Stimulated activated CD8-positive, alpha-beta memory T cell treated with anti-CD3 and anti-CD28 coated beads, Interleukin-15, amount 100 ng/mL, for 24 hours (primary cell): ENCODE measurements at places on chromosomes 12 and 14.

DNA sequence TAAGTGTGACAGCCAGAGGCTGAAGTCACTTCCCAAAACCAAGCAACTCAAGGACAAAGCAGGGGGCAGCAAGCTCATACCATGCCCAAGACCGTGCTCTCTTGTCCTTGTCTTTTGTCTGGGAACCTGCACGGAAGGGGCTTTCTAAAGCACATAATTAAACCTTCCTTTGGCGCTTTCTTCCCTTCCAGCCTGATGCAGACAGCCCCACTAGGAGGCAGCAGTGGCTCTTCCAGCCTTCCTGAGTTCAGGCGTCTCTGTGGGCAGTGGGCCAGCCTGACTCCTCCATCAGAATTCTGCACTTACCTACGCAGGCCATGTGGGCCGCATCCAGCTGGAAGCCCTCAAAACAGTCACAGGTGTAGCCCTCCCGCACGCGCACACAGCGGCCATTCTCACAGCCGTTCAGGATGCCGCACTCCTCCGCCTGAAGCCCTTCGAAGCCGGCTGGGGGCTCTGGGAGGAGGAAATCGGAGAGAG is 7.6 kb downstream of the ISCA2 start:
- no peak for DNase-seq

- DNase-seq: no peak
Observed at GRCh38 chr12:115519359-115519758, 758.1 kb downstream of the MED13L start.

DNA sequence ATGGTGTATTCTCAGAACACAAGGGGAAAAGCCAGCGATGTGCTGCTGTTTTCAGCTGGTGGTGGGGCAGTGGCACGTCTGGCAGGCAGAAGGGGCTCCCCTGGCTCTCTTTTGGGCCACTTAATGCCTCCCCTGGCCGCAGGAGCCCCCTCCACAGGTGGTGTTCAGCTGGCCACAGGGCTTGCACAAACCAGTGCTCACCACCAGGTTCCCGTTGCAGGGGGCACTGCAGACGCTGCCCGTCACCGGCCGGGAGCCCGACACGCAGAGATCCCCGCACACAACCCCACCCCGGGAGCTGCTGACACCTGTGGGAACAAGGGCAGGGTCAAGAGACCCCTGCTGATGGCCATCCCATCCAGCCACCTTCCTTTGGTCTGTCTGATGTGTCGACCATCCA is 6.7 kb downstream of the KRT83 start:
- no peak for DNase-seq

DNA sequence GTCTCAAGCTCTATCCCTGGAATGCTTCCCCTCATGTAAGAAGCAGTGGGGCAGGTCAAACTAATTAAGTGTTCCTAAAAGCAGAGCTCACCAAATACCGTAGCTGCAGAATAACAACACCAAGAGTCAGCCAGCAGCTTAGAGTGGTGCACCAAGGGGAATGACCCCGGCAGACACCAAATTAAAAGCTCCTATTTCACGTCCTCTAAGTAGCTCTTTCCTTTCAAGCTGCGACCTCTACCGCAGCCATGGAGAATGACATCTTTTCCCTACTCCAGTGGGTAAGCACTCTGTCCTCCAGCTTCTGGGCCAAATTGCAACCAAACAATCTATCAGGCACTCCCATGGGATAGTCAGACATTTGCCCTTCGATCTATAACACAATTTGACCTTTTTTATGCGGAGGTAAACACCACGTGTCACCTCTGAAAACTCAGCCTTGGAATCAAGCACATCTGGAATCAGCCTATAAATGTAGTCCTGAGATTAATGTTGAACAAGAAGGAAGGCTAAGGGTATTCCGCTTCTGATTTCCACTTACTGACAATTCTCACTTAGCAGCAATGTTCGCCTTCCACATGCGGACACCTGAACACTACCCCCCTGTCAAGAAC is 67.6 kb upstream of the CDKN3 start:
- DNase-seq: no peak

- DNase-seq: peak; percentile 28
Observed at GRCh38 chr12:29552324-29552927, 54.9 kb upstream of the OVCH1 start.

DNA sequence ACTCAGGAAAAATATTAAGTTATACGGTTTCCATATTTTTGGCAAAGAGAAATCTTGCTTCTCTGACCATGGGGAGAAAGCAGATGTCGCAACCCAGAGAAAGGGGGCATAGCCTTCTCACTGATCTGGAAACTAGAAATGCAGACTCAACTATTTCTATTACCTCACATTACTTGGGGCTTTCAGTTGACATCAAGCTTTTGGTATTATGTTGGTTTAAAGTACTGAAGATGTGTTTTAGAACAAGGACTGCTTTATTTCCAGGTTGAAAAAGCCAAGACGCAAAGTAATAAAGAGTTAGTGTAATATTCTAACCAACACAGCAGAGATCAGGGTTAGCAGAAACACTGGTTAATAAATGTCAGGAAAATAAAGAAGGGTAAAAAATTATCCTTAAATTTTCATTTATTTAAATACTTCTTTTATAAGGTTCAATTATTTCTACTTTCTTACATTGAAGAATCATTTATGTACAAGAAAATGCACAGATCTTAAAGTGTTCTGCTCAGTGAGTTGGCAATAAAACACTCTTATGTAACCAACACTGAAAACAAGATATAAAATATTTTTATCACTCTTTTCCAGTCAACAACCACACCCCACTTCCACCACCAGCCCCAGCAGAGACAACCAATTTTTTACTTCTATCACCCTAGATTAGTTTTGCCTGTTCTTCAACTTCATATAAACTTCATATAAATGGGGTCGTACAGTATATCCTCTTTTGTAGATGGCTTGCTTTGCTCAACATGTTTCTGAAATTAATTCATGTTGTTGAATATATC is 26.0 kb downstream of the DCP1B start:
- DNase-seq: no peak

- no peak for DNase-seq
Observed at GRCh38 chr12:106071686-106072085, 67.1 kb downstream of the NUAK1 start.

GRCh38 chr12:109912855-109913321 is 12.8 kb downstream of the TCHP start:
- DNase-seq: no peak

DNA sequence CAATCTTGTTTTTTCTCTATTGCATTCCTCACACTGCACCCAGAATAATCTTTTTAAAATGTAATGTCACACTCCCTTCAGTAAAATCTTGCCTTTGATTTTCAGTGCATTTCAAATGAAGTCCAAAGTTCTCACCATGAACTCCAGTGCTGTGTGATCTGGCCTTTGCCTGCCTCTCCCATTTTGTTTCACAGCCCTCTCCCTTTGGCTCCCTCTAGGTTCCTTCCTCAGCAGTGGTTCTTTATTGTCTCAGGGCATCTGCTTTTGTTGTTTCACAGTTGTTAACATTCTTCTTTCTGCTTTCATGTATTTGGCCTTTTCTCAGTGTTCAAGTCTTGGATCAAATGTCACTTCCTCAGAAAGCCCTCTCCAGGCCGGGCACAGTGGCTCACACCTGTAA is 84.5 kb upstream of the AMN1 start:
- no peak for DNase-seq

DNA sequence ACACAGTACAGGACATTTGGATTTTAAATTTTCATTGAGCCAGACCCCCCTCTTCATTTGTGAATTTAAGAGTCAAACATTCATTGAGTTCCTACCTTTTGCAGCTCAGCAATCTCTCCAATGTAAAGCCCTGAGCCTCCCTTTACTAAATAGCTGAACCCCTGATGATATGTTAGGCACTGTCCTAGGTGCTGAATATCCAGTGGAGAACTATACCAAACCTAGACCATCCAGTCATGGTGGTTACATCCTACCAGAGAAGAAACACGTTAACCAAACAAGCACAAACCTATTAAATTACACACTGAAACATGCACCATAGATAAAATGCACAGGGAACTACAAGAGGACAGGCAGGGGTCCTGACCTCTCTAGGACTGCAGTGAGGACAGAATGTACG is 1585.3 kb upstream of the TMEM132C start:
- no peak for DNase-seq

GRCh38 chr12:121172145-121172544 is 37.8 kb upstream of the P2RX4 start:
- DNase-seq: no peak

DNA sequence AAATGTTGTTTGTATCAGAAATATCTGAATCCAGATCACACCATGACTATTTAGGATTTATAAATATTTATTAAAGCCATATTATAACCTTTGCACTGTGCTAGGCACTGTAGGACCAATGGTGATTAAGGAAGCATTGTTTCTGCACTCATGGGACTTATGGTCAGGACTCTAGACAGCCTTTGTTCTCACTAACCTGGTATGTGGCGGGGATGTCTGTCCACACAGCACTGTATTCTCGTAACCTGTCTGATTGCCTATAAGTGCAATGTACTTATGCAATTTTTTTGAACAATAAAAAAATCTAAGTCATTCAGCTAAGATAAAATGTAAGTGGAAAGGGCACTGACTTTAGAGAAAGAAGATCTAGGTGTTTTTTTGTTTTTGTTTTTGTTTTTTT is 6.7 kb upstream of the SSPN start:
- no peak for DNase-seq

- DNase-seq: no peak
Observed at GRCh38 chr14:105049753-105050550, 15.3 kb downstream of the GPR132 start.

DNA sequence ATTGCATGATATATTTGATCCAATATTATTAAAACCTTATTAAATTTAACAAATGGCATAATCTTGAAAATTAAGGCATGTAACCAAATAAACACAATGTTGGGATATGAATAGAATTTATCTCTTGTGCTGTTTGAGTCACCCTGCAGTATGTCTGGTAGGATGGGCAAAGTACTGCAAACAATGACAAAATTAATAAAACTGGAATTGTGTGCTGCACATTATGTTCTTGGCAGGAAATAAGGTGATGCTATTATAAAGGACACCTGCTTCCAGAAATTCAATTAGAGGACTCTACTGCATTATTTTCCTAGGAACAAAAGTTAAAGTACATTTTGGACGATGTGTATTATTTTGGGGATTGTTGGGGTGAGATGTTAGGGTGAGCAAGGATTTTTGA is 132.7 kb downstream of the PPFIA2 start:
- no peak for DNase-seq

- DNase-seq: no peak
Observed at GRCh38 chr14:62776300-62776699, 269.0 kb downstream of the KCNH5 start.

- no peak for DNase-seq
Observed at GRCh38 chr12:40224439-40225291, at the start of gene LRRK2. Gene LRRK2, plus strand, starts transcription at chr12:40224997. Its CDS starts 135 bp downstream, at chr12:40225132.

GRCh38 chr12:48296586-48297282 is 54.0 kb downstream of the ZNF641 start:
- DNase-seq: no peak

DNA sequence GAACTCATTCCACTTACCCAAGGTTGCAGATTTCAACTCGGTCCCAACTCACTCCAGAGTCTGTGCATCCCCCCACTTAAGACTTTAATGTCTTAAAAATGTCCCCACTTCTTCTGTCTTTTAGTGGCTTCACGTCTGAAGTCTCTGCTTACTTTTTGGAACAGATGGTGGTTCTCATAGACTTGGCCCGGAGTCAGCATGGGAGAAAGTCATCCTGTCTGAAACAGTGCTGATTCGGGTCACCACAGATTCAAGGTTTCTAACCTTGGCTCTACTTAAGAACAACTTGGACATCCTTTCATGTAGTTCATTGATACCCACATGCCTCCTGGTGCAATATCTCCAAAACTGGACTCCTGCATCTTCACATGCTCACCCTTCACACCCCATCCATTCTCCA is 26.0 kb downstream of the CHST11 start:
- no peak for DNase-seq

DNA sequence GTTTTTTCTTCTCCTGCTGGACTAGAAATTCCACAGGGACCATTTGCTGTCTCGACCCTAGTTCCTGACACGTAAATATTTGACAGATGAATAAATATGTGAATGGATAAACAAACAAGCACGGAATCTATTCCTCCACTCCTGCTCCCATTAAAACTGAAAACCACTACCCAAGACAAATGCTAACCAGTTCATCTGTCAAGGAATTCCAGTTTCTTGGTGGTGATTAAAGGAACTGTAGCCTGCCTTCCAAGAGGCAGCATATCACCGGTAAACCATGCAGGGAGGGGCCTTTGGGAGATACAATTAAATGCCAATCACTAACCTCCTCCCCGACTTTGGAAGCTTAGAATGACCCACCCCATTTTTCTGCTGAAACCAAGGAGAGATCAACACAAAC is 95.4 kb downstream of the TTC7B start:
- no peak for DNase-seq

GRCh38 chr14:24243336-24243836 is 963 bp upstream of the TINF2 start:
- DNase-seq: no peak

GRCh38 chr12:94566345-94566744 is 84.0 kb downstream of the TMCC3 start:
- DNase-seq: no peak

- no peak for DNase-seq
Observed at GRCh38 chr12:94879542-94879941, 124.0 kb downstream of the NDUFA12 start.

DNA sequence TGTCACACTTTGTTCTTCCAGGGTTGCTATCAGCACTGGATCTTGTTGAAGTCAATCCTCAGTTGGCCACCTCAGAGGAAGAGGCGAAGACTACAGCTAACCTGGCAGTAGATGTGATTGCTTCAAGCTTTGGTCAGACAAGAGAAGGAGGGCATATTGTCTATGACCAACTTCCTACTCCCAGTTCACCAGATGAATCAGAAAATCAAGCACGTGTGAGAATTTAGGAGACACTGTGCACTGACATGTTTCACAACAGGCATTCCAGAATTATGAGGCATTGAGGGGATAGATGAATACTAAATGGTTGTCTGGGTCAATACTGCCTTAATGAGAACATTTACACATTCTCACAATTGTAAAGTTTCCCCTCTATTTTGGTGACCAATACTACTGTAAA is 23.7 kb downstream of the VTI1B start:
- DNase-seq: no peak
